ENCODE measurements at places on chromosomes 5 and 9.

DNA sequence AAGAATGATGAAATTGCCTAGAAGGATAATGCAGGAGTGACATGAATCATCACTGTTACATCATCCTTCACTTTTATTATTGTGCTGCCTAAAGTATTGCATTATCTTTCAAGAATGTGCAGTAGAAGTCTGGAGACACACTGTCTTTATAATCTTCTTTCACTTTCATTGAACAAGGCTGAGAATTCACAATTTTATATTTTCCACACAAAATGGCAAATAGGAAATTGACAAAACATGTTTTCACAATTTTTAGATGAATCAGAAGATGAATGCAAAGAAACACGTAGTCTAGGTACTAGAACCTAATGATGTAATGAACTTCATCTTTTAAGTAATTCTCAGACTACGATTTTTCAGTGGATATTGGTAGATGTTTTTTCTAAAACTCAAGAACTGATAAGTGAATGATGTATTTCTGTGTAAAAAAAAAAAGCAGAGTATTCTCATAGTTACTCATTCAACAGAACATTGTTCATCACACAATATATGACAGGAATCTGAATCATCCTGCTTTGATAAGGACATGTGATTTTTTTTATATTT lies 131.5 kb upstream of the GRHPR start:
- no peak for DNase-seq

DNA sequence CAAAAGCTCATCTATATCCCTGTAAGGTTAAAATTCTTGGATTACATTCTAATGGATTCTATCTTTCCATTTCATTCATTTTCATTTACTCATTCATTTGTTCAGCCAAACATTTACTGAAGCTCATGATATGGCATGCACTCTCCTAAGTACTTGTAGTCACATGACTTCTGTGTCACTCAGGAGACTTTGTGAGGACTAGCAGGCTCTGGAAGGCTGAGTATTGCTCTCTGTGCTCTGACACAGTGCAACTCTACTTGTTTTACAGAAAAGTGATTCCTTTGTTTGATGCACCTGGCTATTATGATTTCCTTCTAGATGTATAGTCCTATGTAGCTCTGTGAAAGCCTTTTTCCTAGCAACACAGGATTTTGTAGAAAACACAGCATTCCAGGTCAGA lies 53.0 kb downstream of the YIPF5 start:
- DNase-seq: no peak

DNA sequence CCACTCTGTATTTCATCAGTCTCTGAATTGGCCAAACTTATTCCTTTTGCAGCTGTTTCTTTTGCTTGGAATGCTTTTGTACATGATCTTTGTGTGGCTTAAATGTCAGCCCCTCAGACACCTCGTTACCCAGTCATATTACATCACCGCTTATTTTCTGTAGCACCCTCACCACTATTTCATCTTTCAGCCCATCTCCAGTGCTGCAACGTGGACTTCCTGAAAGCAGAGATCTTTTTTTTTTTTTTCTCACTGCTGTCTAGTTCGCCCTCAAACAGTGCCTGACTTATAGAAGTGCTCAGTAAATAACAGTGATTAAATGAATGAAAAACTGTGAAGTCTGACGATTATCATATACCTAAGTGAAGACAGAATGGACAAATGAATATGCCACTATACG lies 835 bp downstream of the SRA1 start:
- no peak for DNase-seq

DNA sequence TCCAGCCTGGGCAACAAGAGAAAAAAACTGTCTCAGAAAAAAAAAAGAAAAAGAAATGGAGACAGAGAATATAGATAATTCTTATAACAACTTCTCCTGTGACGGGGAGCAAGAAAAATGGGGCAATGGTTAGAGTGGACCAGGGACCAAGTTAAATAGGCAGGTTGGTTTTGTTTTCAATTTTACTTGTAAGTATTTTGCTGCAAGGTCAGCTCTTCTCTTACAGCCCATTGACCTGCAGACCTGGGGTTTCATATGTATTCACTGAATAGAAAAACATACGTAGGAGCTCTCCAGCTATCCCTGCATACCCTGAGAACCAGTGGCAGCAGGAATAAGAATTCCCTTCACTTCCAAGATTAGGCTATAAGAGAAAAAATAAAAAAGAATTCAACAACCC lies 29.2 kb upstream of the IL13 start:
- DNase-seq: no peak

DNA sequence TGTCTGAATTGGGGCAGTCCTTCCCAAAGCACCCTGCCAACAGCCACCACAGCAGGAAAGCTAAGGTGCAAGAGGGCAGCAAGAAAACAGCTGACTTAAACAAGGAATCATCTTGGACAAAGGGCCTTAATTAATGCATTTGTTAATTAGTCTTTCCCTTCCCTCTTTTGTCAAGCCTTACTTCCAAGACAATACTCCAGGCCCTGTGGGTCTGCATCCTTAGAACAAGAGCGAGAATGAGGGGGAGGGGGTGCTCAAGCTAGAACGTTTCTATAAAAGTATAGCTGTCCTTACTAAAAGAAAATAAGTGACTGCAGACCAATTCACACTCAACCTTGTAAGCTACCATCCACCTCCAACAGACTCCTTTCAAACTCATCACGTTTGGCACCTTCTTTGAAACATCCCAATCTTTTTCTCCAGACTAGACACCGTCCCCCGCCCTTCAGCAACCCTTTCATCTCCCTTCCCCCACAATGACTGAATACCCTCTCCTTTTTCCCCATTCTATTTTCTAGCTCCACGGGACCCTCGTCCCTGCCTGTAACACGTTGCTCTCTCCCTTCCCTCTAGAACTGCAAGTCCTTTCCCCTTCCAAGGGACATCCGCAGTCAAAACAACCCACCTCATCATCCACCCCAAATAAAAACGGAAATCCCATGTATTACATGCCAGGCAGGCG lies 85.7 kb upstream of the RNF38 start:
- DNase-seq: peak; percentile 20

GRCh38 chr5:134175921-134176510 lies 734 bp downstream of the SKP1 start:
- DNase-seq: peak; percentile 3

- no peak for DNase-seq
Measured at GRCh38 chr5:21142791-21143190, 1154.8 kb upstream of the CDH18 start.

- DNase-seq: no peak
Measured at GRCh38 chr9:135103931-135104639, 16.6 kb downstream of the OLFM1 start.

DNA sequence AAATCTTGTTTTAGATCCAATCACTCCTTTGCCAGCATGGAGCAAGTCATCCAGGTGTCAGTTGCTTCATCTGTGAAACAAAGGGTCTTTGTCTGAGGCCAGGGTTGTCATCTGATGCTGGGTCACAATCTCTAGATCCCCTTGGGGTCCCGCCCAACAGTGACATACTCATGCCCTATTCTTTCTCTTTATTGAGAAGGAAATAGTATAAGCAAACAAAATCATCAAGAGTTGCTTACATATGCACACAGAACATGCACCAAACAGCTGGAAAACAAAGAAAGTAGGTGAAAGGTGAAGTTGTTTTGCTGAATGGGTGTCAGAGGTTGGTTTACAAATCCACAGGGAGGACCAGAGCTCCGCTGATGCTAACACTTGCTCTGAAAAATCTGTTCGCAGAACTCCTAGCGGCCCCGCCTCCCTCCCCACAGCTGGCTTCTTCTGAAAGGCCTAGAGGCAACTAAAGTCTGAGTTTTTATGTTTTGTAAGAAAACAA lies 106.1 kb upstream of the SLC44A1 start:
- DNase-seq: no peak

DNA sequence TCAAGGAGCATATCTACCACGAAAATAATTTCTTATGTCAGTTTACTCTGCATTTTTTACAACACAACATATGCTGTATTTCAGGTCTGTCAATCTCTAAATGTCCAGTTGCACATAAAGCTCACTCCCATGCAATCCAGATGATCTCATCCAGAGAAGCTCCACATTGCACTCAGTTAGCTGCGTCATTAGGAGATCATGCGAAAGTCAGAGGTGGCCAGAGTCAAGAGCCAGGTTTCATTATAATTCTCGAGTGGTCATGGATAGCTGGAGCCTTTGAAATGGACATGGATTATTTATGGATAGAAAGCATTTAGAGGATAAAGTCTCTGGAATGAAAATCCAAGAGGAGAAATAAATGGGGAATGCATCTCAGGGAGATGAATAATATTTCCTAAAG lies 232.3 kb downstream of the GAS1 start:
- DNase-seq: no peak

DNA sequence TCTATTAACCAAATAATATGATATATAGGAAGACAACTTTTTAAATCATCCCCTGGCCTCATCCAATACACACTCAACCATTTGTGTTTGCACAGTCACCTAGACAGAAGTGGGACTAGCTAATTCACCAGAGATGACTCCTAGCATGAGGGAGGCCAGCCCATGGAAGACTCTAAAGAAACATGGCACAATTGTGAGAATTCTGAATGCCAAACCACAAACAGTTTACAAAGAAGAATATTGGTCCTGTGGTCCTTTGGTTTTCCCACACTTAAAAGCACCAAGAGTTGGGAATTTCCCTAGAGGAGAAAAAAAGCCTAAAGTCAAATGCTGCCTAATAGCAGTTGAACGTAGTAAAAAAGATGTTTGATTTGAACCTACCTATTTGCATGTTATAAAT lies 609.9 kb downstream of the ACTL7B start:
- no peak for DNase-seq

DNA sequence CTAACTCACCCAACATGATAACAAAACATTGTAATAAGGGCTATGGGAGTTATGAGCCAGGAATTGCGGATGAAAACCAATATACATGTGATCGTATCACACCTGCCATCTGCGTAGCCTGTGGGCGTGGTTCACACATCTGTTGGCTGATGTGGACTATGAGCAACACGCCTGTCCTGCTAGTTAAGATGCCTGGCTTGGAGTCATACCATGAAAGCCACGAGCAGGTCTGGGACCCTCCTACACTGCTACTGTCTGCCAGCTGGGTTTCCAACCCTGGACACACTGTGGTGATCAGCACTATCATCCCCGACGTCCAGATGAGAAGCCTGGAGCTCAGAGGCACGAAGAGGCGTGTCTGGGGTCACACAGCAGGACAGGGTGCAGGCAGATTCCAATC lies 40.2 kb downstream of the STK10 start:
- DNase-seq: no peak

GRCh38 chr5:58326022-58326421 lies 133.9 kb downstream of the PLK2 start:
- DNase-seq: no peak

DNA sequence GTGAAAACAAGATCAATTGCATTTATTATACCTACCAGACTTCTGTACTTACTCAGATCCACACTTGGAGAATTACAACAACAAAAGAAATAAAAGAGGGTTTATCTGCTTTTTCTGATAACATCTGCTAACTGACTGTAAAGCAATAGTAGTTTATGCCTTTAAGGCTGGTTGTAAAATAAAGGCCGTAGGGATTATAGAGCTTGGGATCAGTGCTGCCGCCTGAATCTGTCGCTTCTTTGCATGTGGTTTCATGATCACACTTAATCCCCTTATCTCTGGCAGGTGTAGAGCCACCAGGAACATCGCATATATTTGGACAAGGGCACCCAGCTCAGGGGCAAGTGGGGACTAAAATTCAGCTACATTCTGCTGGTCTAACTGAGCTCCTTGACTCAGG lies 146.7 kb downstream of the CCDC192 start:
- DNase-seq: no peak

- no peak for DNase-seq
Measured at GRCh38 chr5:8508231-8508630, 639.3 kb downstream of the MTRR start.

GRCh38 chr9:112489039-112489546 lies 2.5 kb downstream of the KIAA1958 start:
- peak; percentile 61 for DNase-seq
